Immature natural killer cell (primary cell): ENCODE measurements at places on chromosomes 16 and 17.

DNA sequence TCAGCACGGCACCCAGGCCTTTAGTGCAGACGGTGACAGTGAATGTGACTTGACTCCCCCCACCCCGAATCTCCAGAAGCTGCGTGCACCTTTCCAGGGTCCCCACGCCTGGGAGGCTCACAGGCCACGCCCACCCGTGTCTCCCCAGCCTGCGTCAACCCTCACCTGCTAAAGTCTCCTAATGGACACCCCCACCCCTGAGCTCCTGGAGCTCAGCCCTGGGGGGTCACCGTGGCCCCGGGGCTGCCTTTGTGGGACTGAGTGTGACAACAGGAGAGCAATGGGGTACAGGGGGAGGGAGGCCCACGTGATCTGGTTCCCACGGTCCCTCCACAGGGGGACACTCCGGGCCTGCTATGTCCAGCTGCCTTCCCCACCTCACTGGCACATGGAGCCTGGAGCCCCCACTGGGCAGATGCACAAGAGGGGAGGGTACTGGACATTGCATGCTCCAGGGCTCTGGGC is 7.4 kb upstream of the FASN start:
- H3K27ac ChIP-seq, result peak overlapping the region; percentile 30
- H3K4me3 ChIP-seq, result peak overlapping the region; percentile 7
- peaks cover 16% of the 10 kb centered on the region for H3K4me1 ChIP-seq
- DNase-seq, result no peak
- no peaks in the 10 kb centered on the region for H3K36me3 ChIP-seq

DNA sequence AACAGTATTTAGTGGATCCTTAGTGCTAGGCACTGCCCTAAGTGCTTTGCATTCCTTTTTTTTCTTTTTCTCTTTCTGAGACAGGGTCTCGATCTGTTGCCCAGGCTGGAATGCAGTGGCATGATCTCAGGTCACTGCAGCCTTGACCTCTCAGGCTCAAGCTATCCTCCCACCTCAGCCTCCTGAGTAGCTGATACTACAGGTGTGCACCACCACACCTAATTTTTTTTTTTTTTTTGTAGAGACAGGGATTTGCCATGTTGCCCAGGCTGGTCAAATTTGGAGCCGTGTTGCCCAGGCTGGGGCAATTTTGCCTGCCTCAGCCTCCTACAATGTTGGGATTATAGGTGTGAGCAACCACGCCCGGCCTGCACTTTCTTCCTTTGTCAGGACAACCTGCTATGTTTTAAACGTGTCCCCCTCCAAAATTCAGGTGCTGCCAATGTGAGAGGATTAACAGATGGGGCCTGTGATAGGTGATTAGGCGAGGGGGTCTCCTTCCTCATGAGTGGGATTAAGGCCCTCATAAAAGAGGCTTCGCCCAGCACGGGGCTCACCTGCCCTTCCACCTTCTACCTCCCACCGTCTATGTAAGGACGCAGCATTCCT is 5.4 kb downstream of the NQO1 start:
- no peaks in the 10 kb centered on the region for H3K27me3 ChIP-seq
- peak overlapping the region; percentile 33 for H3K27ac ChIP-seq
- no peak overlapping the region for H3K4me3 ChIP-seq
- no peak for DNase-seq

DNA sequence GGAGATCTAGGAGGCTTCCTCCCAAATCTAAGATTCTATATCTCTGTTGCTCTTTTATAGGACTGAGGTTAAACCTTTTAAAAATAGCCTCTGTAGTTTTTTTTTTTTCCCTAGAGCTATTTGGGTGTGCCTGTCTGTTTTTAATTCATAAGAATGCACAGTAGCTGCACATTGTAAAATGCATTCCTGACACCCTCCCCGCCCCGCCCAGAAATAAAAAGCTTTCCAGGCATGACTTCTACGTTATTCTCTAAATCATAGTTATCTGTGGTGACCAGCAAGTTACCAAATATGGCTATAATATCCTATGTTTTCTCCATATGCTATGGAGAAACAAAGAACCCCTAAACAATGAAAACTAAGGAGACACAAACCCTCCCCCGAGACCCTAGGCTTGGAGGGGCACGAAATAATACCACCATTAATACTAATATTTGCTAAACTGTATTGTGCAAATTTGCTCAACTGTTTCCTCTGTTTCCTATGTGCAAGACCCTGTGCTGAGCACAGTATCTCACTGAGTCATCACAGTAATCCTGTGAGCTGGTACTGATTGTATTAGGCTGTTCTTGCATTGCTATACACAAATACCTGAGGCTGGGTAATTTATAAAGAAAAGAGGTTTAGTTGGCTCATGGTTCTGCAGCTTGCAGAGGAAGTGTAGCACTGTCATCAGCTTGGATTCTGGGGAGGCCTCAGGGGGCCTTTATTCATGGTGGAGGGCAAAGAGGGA is 388.3 kb downstream of the CA10 start:
- DNase-seq, result no peak
- H3K27ac ChIP-seq, result no peak overlapping the region
- no peaks in the 10 kb centered on the region for H3K36me3 ChIP-seq
- no peaks in the 10 kb centered on the region for H3K4me1 ChIP-seq

DNA sequence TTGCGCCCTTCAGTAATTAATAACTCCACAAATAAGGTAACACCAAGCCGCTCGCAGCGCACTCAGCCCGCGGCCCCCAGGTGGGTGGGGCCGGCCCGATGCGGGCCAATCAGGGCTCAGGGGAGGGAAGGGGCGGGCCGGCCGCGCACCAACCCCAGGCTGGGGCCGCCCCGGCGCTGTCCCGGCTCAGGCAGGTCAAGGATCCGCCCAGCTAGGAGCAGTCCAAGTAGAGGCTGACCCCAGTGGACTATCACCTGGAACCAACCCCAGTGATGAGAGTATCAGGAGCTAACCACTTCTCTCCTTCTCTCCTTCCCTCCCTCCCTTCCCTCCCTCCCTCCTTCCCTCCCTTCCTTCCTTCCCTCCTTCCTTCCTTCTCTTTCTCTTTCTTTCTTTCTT is 110.8 kb downstream of the C16orf78 start:
- no peaks in the 10 kb centered on the region for H3K36me3 ChIP-seq
- no peak overlapping the region for H3K27ac ChIP-seq
- no peak for DNase-seq
- no peak overlapping the region for H3K4me3 ChIP-seq

- no peaks in the 10 kb centered on the region for H3K27me3 ChIP-seq
- H3K4me3 ChIP-seq, result no peak overlapping the region
- no peak for DNase-seq
- peaks cover 5% of the 10 kb centered on the region for H3K4me1 ChIP-seq
- no peaks in the 10 kb centered on the region for H3K36me3 ChIP-seq
These were observed 12.1 kb upstream of the KRTAP17-1 start for GRCh38 chr17:41327411-41328120.

- no peaks in the 10 kb centered on the region for H3K4me1 ChIP-seq
- no peak overlapping the region for H3K4me3 ChIP-seq
- no peaks in the 10 kb centered on the region for H3K36me3 ChIP-seq
These were observed 23.5 kb downstream of the CES1 start for GRCh38 chr16:55809386-55809785.

- no peaks in the 10 kb centered on the region for H3K36me3 ChIP-seq
- H3K4me3 ChIP-seq, result no peak overlapping the region
- H3K27ac ChIP-seq, result no peak overlapping the region
These were observed 579.7 kb downstream of the CDH13 start for GRCh38 chr16:83206426-83206825.

- H3K4me3 ChIP-seq, result peak within 1 kb of the TSS; percentile 80
- no peak for DNase-seq
- H3K27ac ChIP-seq, result no peak within 1 kb of the TSS
These were observed at the start of gene CPNE2 for GRCh38 chr16:57091975-57092785. CPNE2 (plus strand) TSS chr16:57092583; CDS start chr16:57110743, 18,160 bp downstream.

- no peaks in the 10 kb centered on the region for H3K36me3 ChIP-seq
- peaks cover 34% of the 10 kb centered on the region for H3K27me3 ChIP-seq
- H3K27ac ChIP-seq, result peak overlapping the region; percentile 93
- peak overlapping the region; percentile 87 for H3K4me3 ChIP-seq
These were observed 1.9 kb downstream of the MNT start for GRCh38 chr17:2398655-2399571.

GRCh38 chr17:63837480-63837879 is 5.0 kb downstream of the SMARCD2 start:
- H3K4me3 ChIP-seq, result no peak overlapping the region
- DNase-seq, result no peak
- H3K27ac ChIP-seq, result no peak overlapping the region
- peaks cover 41% of the 10 kb centered on the region for H3K4me1 ChIP-seq
- peaks cover 2% of the 10 kb centered on the region for H3K27me3 ChIP-seq

- peaks cover 13% of the 10 kb centered on the region for H3K4me1 ChIP-seq
- H3K4me3 ChIP-seq, result no peak overlapping the region
- DNase-seq, result no peak
- peaks cover 6% of the 10 kb centered on the region for H3K27me3 ChIP-seq
- no peak overlapping the region for H3K27ac ChIP-seq
- no peaks in the 10 kb centered on the region for H3K36me3 ChIP-seq
These were observed 3.8 kb upstream of the DYNLL2 start for GRCh38 chr17:58079300-58080033.

GRCh38 chr17:45366049-45366448 is 49.2 kb upstream of the MAP3K14 start:
- H3K27me3 ChIP-seq, result peaks cover 7% of the 10 kb centered on the region
- H3K27ac ChIP-seq, result no peak overlapping the region
- no peak for DNase-seq
- H3K4me1 ChIP-seq, result no peaks in the 10 kb centered on the region

GRCh38 chr17:17809531-17810083 is 27.2 kb downstream of the SREBF1 start:
- peaks cover 9% of the 10 kb centered on the region for H3K27me3 ChIP-seq
- H3K4me3 ChIP-seq, result no peak overlapping the region
- no peak for DNase-seq
- H3K27ac ChIP-seq, result no peak overlapping the region

DNA sequence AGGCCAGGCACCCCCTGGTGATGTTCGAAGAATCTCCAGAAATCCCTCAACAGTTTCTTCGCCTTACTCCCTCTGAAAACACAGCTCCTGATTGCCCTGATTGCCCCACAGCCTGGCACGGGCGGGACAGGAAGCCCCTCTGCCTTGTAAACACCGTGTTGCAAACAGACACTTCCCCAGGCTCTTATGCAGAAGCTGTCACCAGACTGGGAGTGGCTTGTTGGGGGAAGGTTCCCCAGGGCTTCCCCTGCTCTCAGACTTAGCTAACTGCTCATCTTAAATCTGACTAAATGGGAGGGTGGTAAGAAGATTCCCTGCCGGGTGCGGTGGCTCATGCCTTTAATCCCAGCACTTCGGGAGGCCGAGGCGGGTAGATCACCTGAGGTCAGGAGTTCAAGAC is 11.2 kb downstream of the PIK3R5 start:
- H3K4me3 ChIP-seq, result peak overlapping the region; percentile 87
- peaks cover 14% of the 10 kb centered on the region for H3K27me3 ChIP-seq
- peaks cover 100% of the 10 kb centered on the region for H3K4me1 ChIP-seq
- peak overlapping the region; percentile 98 for H3K27ac ChIP-seq
- peaks cover 42% of the 10 kb centered on the region for H3K36me3 ChIP-seq
- DNase-seq, result peak; percentile 77

GRCh38 chr16:49604602-49605001 is 231.0 kb downstream of the C16orf78 start:
- H3K4me1 ChIP-seq, result no peaks in the 10 kb centered on the region
- no peaks in the 10 kb centered on the region for H3K36me3 ChIP-seq
- no peak for DNase-seq
- peaks cover 3% of the 10 kb centered on the region for H3K27me3 ChIP-seq

DNA sequence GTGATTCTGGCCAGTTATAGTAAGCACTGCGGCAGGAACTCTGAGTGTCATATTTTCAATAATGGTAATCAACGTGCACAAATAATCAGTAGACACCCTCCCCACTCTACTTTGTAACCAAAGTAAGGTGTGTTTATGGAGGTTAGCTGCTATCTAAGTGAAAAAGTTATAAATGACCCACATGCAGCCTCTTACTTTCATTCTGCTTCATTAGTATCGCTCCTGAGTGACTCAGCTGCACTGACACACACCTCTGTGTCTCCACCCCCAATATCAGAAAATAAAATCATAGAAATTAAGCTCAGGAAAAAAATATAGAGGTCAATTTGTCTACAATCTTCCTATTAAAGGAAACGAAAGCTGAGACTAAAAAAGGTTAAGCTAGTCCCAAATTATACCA is 64.1 kb upstream of the TRAP1 start:
- H3K27ac ChIP-seq, result no peak overlapping the region
- no peak for DNase-seq
- H3K4me1 ChIP-seq, result peaks cover 16% of the 10 kb centered on the region
- no peaks in the 10 kb centered on the region for H3K27me3 ChIP-seq

DNA sequence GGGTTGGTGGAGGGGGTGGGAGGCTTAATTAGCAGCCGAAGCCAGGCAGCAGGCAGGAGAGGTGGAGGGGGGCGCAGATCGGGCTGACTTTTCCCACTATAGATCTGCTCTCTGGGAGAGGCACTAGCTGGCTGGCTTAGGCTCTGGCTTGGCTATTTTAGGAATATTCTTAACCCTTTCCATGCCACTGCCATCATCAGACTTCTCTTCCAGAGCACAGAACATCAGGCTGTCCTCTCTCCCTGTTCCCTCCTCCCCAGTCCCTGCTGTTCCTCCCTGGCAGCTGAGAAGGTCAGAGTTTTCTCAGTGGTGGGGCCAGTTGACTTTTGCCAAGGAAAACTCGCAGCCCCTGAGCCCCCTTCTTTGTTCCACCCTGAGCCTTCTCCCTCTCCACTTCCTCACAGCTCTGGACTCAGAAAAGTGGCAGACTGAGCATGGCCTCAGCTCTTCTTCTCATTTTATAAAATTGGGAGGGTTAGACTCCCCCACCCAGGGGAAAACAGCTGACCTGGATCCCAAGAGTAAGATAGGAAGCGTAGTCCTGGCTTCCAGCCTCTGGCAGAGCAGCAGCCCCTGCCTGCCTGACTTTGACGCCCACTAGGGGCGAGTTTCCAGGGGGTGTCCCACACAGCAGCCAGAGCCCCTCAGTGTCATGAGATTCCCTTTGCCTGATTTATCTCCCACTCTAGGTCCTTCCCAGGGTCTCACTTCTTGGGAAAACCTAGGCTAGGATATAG is 9.9 kb upstream of the C1QL1 start:
- H3K27me3 ChIP-seq, result peaks cover 9% of the 10 kb centered on the region
- H3K27ac ChIP-seq, result no peak overlapping the region
- H3K4me1 ChIP-seq, result no peaks in the 10 kb centered on the region

DNA sequence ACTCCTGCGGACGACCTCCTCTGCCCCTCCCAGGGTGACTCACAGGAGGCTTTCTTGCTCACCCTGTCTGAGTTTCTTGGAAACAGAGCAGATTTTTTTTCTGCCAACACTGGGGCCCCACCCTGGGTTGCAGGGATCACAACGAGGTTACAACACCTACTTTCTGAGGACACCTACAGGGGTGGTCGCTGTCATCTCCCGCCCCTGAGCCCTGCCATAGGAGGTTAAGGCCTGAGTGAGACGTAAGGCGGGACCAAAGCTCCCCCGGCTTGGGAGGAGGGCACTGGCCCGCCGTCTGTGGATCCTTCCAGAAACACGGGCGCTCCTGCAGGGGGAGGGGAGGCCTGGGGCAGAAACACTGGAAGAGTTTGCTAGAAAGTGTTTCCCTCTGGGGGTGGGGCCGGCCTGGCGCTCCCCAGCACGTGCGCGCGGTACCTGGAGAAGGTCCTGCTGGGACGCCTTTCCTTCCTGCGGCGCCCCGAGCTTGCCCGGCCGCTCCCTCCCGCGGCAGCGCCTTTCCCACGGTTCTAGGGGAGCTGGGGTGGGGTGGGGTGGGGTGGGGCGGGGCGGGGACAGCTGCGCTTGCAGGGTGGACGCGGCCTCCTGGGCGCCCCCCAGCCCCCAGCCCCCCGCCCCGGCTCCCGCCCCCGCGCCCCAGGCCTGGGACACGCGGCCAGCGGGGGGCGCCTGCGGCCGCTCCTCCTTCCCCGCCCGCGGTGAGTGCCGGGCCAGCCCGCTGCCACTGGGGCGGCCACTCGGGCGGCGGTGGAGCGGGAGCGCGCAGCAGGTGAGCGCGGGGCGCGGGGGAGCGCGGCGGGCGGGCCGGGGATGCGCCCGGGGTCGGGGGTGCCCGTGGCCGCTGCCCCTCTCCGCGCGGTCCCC is 20.7 kb upstream of the ADCY7 start:
- peak overlapping the region; percentile 80 for H3K4me3 ChIP-seq
- peaks cover 46% of the 10 kb centered on the region for H3K4me1 ChIP-seq
- H3K27ac ChIP-seq, result peak overlapping the region; percentile 76
